NCI-H510A treated with DMSO at 0.1 percent for 48 hours (cell line): ENCODE measurements at places on chromosomes 7 and 10.

DNA sequence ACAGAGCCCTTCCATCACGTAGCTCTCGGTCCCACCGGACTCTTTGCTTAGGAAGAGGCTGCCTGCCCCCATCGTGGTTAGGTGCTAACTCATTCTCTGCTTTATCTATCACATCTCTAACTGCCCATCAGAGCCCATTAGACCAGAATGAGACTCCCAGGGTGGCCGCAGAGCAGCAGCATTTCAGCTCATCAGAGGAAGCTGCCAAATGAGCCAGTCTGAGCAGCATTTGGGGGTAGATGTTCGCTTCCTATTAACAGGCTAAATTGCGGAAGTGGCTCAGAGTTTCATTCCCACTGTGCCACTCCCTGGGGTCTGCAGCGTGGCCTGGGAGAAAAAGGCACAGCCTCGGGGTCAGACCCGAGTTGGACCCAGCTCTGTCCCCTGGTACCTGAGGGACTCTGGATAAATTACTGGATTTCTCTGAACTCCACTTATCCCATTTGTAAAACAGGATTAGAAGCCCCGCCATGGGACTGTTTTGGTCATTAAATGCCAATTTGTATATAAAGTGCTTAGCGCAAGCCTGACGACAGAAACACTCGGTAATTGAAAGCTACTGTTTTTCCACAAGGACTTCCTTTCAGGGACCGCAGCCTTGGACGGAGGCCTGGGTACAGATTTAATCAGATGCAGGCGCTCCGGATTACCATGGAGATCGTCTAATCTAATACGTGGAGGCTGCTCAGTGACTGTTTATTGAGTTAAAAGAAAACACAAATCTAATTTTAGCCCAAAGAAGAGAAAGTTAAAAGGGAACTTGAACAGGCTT is 73.8 kb upstream of the PRLHR start:
- no peak for DNase-seq

DNA sequence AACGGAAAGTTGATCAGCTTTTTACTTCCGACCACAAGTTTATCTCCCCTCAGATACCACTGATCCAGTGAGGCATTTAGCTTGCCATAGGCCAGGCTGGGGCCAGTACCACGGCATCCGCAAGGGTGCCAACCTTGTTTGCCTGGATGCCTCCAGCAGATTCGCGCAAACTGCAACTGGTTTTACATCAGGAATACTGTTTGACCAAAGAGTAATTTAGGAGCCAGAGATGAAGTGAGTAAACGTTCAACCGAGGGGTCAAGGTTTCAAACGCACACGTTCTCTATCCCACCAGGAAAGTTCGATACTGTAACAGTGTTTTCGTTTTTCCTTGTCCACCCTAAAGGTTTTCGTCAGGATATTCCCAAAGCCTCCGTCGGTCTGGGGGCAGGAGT is 266 bp upstream of the MDFIC start:
- DNase-seq, result no peak

GRCh38 chr10:12681252-12681651 is 320.3 kb downstream of the CCDC3 start:
- DNase-seq, result no peak

DNA sequence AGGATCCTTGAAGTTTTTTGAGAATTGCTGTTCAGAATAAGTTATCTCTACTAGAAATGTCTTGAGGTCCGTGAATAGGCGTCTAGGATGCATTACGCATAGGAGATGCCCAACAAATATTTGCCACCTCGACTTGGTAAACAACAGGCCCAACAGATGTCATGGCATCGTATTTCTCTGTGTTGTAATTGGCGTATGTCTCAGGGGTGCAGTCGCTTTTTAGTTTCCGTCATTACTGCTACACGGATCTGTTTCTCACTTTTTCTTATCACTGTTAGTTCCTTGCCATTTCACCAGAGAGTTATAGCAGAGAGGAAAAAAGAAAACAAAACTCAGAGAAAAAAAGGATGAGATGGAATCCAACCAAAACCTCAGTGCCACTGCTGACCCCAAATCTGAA is 73.0 kb upstream of the SFMBT2 start:
- no peak for DNase-seq
